ENCODE measurements at places on chromosomes 7 and 10. TPM values are rescaled to one million over a fixed set of nuclear protein-coding genes. Genes with fewer than 3 reads are reported as not detected.

The TEX36 gene
- not detected for total RNA-seq

The CPN1 gene
- not detected for total RNA-seq

The CC2D2B gene
- total RNA-seq, result 0.22 TPM

The PNLIPRP3 gene
- not detected for total RNA-seq

The FXYD4 gene
- not detected for total RNA-seq

The NDUFA5 gene
- 307 TPM for total RNA-seq

The LRRC18 gene
- not detected for total RNA-seq

The POM121C gene
- total RNA-seq, result 19.4 TPM

The HMX2 gene
- not detected for total RNA-seq

The TOMM7 gene
- total RNA-seq, result 650 TPM

The PNPLA8 gene
- 31.1 TPM for total RNA-seq
